ENCODE measurements at places on chromosomes 3 and 15.

GRCh38 chr3:17116007-17116600 is 231.3 kb downstream of the PLCL2 start:
- DNase-seq: no peak

DNA sequence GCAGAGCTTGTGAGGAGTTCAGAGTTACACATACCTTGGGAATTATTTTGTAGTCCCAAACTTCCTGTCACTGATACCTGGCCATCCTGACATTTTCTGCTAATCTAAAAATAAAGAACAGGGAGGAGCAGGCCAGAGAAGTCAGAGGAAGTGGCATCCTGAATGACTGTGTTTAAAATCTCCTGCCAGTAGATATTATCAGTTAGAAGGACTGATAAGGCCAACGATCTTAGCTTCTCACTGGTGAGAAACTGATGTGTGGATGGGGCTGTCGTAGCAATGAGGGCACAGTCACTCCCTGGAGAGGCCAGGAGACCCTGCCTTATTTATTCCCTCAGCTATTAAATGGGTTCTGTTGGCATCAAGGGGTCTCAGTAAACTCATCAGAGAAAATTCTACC is 115.1 kb downstream of the DGKG start:
- DNase-seq: no peak

DNA sequence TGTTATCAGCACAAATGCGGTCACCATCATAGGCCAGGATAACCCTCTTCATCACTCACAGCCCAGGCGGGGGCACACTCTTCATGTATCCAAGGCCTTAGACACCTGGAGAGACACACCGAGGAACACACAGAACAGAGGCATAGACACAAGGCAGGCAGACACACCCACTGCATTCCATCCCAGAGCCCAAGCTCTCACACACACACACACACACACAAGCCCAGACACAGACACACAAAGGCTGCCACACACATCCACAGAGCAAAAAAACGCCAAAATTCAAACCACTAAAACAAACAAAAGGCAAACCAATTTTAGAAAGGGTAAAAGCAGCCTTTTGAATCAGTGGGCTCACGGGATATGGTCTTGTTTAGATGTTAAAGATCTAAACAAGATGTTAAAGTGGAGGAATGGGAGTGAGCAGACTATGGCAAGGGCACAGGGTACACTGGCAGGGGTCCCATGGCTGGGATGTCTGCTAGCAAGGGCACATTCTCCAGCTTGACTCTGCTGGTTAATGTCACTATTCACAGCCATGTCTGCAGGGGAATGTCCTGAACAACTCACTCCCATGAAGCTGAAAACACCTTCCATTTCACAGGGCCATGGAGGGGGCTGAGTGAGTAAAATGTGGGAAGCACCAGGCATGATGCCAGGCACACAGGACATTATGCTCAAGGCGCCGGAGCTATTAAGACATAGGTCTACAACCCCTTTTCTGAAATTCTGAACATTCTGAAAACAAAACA is 14.9 kb upstream of the CRABP1 start:
- DNase-seq: no peak

- DNase-seq: no peak
Observed at GRCh38 chr3:52204337-52205073, 6.5 kb downstream of the ALAS1 start.

DNA sequence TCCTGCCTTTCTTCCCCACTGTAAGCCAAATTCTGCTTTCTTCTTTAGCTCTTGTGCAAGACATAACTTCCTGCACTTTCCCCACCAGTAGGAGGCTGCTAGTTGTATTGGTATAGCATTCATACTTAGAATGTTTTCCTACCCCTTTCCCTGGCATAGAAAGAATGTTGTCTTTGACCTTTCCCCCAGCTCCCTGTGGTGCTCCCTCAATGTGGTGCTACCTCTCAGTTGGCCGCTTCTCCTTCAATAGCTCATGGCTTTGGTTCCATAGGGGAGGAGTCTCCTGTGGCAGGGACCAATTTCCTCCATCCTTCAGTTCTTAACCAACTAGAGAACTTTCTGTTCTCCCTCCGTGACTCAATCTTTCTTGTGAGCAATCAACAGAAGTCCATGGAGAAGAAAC is 67.5 kb upstream of the AKAP13 start:
- DNase-seq: no peak

GRCh38 chr3:158711886-158712285 is 20.4 kb downstream of the RARRES1 start:
- no peak for DNase-seq

DNA sequence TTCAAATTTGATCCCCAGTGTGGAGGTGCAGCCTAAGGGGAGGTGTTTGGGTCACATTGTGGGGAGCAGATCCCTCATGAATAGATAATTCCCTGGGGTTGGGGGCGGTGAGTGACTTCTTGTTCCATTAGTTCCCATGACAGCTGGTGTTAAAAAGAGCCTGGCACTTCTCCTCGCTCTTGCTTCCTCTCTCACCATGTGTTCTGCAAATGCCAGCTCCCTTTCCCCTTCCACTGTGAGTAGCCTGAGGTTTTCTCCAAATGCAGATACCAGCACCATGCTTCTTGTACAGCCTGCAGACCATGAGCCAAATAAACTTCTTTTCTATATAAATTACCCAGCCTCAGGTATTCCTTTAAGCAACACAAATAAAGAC is 23.1 kb downstream of the RIOX2 start:
- DNase-seq: no peak

DNA sequence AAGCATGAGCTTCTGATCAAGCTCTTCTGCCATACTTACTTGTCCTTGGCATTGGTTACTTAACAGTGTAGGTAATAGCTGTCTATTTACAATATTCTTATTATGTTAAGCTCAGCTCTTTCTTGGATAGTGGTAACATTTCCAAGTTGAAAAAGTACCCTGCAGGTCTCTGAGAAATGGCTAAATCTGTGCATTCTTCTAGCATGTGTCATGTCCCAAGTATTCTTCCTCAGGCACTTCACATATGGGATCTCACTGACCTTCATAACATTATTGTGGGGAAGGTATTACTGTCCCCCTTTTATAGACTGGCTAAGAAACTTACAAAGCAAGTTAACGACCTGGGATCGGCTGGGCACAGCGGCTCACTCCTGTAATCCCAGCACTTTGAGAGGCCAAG is 236.1 kb downstream of the RORA start:
- DNase-seq: no peak

- DNase-seq: peak; percentile 3
Observed at GRCh38 chr3:170007031-170007663, 30.6 kb upstream of the GPR160 start.

GRCh38 chr3:39744746-39745145 is 64.7 kb upstream of the MYRIP start:
- DNase-seq: no peak
